Left ventricle myocardium inferior (tissue), 1 donor: ENCODE measurements at places on chromosomes 13 and 19.

DNA sequence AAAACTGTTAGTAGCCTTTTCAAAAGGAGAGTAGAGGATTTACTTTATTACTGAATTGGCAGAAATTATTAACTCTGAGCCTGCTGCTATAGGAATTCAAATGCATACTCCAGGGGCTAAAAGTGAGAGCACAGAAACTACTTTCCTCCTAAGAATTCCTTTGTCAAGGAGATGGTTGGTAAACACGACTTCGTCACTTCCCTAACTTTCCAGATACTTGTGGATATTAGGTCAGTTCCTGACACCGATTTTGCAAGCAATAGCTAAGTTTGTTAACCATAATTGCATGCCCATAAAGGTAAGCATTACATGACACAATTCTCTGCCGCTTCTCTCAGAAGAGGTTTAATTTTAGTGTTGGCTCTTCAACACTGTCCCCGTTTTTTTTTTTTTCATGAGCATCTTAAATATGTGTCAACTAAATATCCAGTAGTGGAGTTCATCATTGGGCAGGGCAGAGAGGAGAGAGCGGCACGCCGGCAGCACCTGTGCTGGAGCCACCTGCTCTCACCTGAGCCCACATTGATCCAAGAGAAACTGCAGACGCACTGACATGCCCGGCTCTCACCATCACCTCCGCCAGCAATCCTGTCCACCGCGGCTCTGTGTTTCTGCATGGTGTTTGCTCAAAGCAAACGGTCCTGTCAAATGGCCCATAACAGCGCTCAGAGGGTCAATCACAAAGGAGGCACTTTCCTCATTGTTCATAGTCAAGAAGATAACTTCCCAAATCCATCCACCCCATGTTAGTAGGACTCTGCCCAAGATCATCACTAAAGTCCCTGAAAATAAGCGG is 2.6 kb downstream of the MED26 start:
- DNase-seq: no peak

DNA sequence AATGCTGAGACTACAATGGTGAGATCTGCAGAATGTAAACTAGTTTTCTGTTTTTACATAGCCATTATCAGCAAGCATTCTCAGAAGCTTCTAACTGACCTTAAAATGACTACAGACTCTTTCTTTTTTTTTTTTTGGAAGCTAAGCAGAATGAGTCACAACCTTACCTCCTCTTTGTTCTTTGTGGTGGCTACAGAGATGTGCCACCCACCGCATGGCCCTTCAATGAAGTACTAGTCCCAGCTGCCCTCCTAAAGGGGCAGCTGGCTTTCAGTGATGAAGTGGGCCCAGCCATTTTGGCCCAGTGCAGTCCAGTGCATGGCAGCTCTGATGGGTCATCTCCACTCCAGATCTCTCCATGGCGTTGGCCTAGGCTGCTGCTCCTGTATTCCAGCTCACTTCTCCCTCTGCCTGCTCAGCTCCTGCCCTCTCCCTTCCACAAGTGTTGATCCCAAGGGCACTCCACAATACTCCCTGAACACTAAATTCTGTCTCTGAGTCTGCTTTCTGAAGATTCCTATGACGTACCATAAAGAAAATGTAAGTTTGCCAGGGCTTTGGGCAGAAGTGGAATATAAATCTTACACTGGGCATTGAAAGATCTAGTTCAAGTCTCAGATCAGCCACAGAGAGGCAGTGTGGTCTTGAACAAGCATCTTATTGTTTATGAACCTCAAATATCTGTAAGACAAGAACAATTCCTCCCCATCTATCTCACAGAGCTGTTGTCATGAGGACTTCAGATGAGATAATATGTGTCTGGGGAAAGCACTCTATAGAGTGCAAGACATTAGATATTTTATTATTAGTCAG is 85.6 kb downstream of the RXFP2 start:
- no peak for DNase-seq

- no peak for DNase-seq
Measured at GRCh38 chr19:50152578-50152977, 10.5 kb downstream of the IZUMO2 start.

DNA sequence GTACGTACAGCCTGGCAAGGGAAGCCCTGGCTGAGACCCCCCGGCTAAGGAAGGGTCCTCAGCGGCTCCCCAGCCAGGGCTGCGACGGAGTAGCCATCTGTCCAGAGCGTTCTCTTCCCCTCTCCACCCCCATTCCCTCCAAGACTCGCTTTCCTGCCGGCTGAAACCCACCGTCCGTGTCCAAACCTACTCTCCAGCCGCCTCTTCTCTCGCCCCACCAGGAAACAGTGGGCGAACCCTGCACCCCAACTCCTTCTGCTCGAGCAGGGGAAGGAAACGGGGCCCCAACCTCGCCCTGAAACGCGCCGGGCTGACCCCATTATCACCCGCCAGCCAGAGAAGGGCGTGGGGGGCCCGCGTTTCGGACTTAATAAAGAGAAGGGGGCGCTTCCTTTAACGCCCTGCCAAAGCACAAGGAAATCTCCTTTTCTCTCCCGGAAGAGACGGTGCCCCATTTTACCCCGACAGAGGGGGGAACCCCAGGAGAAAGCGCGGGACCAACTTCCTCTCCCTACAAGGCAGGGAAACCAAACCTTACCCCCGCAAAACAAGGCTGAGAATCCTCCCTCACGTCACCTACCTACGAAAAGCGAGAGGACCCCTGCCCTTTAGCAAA is 2.5 kb downstream of the ZC3H4 start:
- DNase-seq: no peak

DNA sequence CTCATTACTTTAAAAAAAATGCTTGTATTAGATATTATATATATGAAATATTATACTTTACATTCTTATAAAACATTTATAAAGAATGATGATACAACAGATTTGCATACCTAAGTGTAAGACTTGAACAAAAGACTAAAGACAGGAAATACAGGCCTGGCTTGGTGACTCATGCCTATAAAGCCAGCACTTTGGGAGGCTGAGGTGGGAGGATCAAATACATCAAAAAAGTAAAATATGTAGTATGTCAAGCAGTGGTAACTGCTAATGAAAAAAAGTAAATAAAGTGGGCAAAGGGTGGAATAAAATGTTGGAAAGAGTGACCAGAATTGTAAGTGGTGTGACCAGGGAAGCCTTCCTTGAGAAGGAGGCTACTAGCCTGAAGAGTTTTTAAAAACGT is 133.7 kb downstream of the GGACT start:
- DNase-seq: no peak

DNA sequence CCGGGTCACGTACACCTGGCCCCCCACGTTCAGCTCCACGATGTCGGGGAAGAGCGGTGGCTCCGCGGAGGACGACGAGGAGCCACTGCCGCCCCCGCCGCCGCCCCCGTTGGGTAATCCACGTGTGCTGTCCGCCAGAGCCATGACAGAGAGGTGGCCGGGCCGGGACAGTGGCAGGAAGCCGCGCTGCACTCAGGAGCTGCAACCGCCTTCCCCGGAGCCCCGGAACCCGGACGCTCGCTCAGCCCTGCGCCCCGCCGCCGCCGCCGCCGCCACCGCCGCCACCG is 257 bp downstream of the KCTD12 start:
- DNase-seq: no peak

GRCh38 chr13:72523593-72523992 is 203.8 kb downstream of the MZT1 start:
- no peak for DNase-seq

GRCh38 chr13:31236211-31236786 is 36.5 kb downstream of the B3GLCT start:
- DNase-seq: no peak

GRCh38 chr13:81207636-81208035 is 866.7 kb upstream of the SPRY2 start:
- DNase-seq: no peak

GRCh38 chr13:78241278-78241919 is 322.8 kb upstream of the EDNRB start:
- DNase-seq: peak; percentile 13

GRCh38 chr13:112855859-112856258 is 113.2 kb upstream of the MCF2L start:
- no peak for DNase-seq

GRCh38 chr13:26449063-26449848 is 108.2 kb upstream of the WASF3 start:
- no peak for DNase-seq

DNA sequence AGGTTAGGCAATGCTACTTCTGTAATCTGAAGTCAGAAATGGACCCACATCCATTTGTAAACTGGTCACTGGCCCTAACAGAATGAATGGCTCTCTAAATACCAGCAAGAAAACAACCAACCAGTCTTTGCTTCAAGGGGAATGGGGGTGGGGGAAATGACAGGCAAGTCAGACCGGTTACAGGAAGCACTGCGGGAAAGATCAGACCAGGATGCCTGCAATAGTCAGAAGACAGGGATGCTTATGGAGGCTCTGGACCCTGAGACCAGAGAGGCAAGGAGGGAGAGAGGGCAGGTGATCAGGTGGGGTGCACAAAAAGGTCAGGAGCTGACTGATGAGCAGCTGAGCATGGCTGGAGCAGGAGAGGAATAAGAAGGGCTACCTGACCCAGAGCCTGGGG is 13.1 kb downstream of the MED26 start:
- no peak for DNase-seq
